Hypothalamus (tissue), 51 donors: ENCODE measurements at places on chromosomes 1 and 21.

- no peak for DNase-seq
Measured at GRCh38 chr1:113871597-113872113, at the start of gene PTPN22. PTPN22 (minus strand) TSS chr1:113871712.

DNA sequence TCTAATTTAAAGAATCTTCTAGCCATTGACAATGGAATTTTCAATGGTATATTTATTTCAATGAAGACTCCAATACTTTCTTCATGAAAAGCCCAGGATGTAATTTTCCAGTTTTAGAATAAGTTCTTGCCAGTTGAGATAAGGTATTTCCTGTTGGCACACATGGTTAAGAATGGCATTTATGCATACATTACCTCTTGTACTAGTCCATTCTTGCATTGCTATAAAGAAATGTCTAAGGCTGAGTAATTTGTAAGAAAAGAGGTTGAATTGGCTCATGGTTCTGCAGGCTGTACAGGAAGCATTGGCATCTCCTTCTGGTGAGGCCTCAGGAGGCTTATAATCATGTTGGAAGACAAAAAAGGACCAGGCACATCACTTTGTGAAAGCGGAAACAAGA lies 1179.6 kb downstream of the AMY1C start:
- DNase-seq: no peak

DNA sequence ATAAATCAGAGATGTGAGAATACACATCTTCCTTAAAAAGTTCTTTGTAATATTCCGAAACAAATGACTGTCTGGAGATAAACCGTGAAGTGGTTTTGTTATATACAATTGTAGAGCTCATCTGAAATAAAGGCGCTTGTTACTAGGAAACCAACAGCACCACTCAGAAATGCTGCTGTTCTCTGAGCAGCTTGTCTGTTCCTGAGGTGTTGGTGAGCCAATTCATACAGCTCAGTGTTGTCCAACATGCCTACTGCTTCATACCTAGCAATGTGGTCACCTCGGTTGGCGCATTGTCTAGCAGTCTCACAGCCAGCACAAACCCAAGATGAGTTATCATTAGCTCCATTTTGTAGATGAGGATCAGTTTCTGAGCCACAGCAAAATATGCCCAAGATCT lies 44.4 kb downstream of the GFI1 start:
- DNase-seq: no peak

DNA sequence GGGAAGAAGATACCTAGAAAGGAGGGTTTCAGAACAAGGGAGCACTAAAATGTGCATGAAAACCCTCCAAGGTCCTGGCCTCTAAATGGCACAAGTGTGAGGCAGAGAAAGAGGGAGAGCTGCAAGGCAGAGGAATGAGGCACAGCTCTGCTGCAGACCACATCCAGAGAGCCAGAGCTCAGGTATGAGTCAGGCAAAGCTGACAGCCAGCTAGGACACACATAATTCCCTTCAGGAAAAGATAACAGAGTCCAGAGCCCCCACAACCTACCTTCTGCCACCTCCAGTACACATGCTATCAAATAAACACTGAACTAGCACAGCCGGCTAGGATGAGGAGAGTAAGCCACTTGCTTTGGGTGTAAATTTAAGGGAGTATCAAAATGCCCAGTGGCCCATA lies 62.2 kb downstream of the HSF2BP start:
- no peak for DNase-seq

DNA sequence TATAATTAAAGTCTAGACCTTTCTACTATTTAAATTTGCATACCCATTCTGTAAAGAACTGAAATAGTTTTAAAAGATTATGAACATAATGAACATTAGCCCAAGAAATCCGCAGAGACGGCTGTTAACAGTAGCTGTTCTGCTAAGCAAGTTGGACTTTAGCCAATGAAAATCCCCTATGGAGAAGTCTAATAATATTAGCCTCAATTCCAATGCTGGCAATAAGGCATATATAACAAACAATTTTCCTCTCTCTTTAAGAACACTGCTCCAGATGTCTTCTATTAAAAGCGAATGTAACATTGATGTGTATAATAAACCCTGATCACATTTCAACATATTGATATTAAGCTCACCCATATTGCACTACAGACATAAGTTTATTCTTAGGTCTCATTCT lies 221.3 kb upstream of the KCTD3 start:
- DNase-seq: no peak

DNA sequence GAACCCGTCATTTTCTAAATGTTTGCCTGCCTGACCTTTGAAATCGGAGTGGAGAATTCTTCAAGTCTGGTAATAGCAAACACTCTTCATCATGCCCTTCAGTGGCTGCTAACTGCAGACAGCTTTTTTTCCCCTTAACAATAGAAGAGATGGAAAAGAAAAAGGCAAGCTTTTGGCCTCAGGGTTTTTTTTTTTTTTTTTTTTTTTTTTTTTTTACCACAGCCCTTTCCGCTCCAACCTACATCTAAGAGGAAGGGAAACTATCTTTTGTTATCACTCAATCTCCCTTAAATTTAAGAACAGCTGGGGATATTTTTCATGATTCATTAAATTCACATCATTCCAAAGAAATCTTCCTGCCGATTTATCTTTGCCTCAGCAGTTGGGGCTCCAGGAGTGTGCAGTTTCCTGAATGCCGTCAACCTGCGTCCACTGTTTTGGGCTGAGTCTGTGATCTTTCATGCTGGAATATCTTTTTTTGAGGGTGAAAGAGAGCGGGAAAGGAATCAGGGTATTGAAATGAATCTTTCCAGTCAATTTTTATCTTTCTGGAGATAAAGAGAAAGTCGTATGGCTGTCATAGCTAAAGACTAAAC lies 144.5 kb upstream of the SMYD2 start:
- no peak for DNase-seq

DNA sequence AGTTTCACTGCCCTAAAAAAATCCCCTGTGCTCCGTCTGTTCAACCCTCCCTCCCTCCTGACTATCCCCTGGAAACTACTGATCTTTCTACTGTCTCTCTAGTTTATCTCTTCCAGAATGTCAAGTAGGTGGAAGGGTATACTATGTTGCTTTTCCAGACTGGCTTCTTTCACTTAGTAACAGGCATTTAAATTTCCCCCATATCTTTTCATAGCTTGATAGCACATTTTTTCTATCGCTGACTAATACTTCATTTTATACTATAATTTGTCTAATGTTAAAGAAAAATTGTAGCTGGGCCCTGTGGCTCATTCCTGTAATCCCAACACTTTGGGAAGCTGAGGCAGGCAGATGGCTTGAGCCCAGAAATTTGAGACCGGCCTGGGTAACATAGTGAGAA lies 142.8 kb downstream of the DSCAM start:
- DNase-seq: no peak

- DNase-seq: no peak
Measured at GRCh38 chr1:156899956-156900718, 6.6 kb downstream of the PEAR1 start.

- DNase-seq: no peak
Measured at GRCh38 chr1:154741741-154742495, 128.2 kb downstream of the KCNN3 start.

GRCh38 chr1:94000510-94001282 lies 91.5 kb upstream of the GCLM start:
- DNase-seq: no peak

DNA sequence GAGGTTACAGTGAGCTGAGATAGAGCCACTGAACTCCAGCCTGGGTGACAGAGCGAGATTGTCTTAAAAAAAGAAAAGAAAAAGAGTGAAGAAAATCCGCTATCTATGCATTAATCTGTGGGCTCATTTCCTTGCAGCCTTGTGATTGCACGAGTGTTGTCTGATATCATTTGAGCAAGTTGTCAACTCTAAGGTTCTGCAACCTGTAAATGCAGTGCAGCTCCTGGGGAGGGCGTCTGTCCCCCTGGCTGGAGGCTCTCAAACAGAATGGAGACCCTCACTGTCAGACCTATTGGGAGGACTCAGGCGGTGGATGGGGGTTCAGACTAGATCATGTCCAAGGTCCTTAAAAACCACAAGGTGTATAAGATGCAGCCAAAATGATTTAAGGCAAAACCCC lies 6.2 kb downstream of the CORT start:
- no peak for DNase-seq

GRCh38 chr1:105641407-105641806 lies 1415.1 kb upstream of the PRMT6 start:
- DNase-seq: no peak

DNA sequence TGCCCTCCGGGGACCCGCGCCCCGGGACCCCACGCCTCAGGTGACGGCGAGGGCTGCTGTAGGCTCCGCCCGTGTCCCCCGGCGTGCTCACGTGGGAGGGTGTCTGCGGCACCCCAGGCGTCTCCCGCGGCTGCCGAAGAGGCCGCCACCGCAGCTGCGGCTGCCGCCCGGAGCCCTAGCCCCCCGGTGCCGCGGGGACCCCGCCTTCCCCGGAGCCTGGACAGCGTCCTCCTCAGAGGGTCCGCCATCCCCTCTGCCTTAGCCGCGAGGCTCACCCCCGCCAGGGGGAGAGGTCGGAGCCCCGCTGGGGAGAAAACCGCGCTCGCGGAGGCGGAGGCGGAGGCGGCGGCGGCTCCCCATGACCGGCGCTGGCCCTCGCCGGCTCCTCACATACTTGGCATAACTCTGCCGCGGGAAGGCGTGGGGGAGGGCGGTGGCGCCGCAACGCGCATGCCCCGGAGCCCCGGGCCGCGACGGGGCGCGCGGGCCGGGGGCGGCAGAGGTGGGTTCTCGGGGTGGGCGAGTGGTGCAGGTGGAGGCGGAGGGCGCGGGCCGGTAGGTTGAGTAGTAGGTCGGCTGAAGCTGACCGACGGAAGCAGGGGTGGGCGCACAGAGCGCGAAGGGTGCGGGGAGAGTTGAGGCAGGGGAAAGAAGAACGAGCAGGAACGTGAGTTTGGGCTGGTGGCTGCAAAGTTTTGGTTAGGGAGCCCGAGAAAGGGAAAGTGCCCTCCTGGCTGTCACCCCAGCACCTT lies 700 bp upstream of the SYDE2 start:
- peak; percentile 21 for DNase-seq

- DNase-seq: no peak
Measured at GRCh38 chr1:211965108-211965805, 70.1 kb downstream of the INTS7 start.

DNA sequence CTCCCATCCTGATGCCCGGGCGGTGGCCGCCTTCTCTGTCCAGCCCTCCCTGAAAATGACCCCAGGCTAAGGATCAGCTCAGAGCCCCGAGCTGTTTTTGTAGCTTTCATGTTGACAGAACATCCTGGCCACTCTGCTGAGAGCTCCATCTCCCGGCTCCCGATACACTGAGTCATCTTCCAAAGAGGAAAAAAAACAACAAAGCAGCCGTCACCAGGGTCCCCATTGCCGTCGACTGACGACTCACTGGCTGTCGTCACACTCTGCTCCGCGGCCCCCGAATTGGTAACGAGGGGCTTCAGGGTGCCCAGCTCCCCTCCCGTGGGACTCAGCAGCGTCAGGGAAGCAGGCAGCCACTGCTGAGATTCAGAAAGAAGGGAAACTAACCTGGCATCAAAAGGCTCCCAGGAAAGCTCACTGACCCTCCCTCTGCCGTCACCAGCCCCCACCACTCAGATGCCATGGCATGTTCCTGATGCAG lies 67.2 kb downstream of the CD46 start:
- no peak for DNase-seq

- DNase-seq: no peak
Measured at GRCh38 chr1:248189026-248189425, 8.0 kb upstream of the OR2M3 start.

GRCh38 chr1:232844791-232845190 lies 39.6 kb downstream of the MAP10 start:
- no peak for DNase-seq

- DNase-seq: no peak
Measured at GRCh38 chr1:87180682-87181081, 148.0 kb upstream of the LMO4 start.

DNA sequence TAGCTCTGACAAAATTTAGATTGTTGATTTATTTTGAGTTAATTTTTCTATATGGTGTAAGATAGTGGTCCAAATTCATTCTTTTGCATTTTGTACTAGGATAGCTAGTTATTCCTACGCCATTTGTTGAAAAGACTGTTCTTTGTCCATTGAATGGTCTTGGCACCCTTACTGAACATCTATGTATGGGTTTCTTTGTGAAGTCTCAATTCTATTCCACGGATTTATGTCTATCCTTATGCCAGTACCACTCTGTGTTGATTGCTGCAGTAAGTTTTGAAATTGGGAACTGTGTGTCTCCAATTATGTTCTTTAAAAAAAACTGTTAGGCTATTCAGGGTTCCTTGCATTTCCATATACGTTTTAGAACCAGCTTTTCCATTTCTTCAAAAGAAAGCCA lies 145.7 kb downstream of the ZNF644 start:
- DNase-seq: no peak

GRCh38 chr1:183723571-183723970 lies 70.5 kb upstream of the APOBEC4 start:
- no peak for DNase-seq

GRCh38 chr1:229227298-229227919 lies 43.5 kb upstream of the RAB4A start:
- peak; percentile 90 for DNase-seq

GRCh38 chr1:71561206-71561605 lies 480.4 kb upstream of the ZRANB2 start:
- no peak for DNase-seq

DNA sequence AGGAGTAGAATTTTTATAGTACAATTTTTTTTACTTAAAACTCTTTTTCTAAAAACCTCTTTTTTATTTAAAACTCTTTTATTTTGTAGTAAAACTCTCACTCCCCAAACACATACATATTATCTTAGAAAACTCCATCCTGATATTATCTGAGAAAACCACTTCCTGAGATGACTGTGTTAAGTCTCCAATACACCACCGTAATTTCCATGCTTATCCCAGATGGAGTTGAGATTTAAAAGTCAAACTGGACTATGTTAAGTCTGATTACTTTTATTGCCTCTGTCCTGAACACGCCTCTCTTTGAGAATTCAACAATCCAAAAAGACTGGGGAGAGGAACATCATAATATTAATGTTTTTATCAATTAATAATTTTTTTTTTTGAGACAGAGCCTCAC lies 3.7 kb downstream of the SEC16B start:
- no peak for DNase-seq

GRCh38 chr1:213570487-213570886 lies 417.3 kb upstream of the PROX1 start:
- DNase-seq: no peak

- no peak for DNase-seq
Measured at GRCh38 chr1:175563236-175563895, 180.0 kb downstream of the TNR start.

- no peak for DNase-seq
Measured at GRCh38 chr21:45889961-45890360, 91.6 kb upstream of the COL6A1 start.
